Glutamatergic neuron (in vitro differentiated cells): ENCODE measurements at places on chromosomes 4 and X. TPM values are rescaled to one million over a fixed set of nuclear protein-coding genes. Genes with fewer than 3 reads are reported as not detected.

The SAGE1 gene
- not detected for total RNA-seq

The LRP2BP gene
- 1.1 TPM for total RNA-seq

The NUP62CL gene
- 1.6 TPM for total RNA-seq

The CFAP99 gene
- total RNA-seq = not detected

The SERPINA7 gene
- total RNA-seq = not detected

The DDX53 gene
- not detected for total RNA-seq

The ADH1B gene
- not detected for total RNA-seq

The CYLC1 gene
- not detected for total RNA-seq

The PABPC1L2A gene
- 1.5 TPM for total RNA-seq
